ENCODE measurements at places on chromosomes 4 and X. TPM values are rescaled to one million over a fixed set of nuclear protein-coding genes. Genes with fewer than 3 reads are reported as not detected.

The NCAPG gene
- 13.6 TPM for total RNA-seq

- H3K27me3 ChIP-seq, result no peaks in the 10 kb centered on the region
- no peaks in the 10 kb centered on the region for H3K4me1 ChIP-seq
- H3K27ac ChIP-seq, result no peak overlapping the region
These were observed 233.8 kb upstream of the UGT8 start for GRCh38 chr4:114364857-114365256.

The ZNF827 gene
- 13.6 TPM for total RNA-seq

The DUSP9 gene
- total RNA-seq, result 0.35 TPM

DNA sequence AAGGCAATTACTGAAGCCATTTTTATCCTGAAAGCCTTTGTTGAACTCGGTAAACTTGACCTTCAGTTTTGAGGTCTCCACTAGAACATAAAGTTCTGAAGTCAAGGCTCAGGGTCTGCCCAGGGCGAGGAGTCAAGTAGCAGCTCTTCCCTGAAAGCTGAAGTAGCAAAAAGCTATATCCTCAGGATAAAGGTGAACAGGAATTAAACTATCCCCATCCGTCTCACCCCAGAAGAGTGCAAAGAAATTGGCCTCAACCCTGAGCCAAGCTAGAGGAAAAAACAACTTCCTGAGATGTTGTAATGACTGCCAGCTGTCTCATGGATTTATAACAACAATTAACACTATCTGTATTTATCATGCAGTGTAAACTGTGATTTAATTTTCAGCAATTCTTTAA is 590.8 kb downstream of the SPRY1 start:
- DNase-seq, result no peak
- no peaks in the 10 kb centered on the region for H3K36me3 ChIP-seq
- H3K4me1 ChIP-seq, result peaks cover 4% of the 10 kb centered on the region
- H3K4me3 ChIP-seq, result no peak overlapping the region

The BEND4 gene
- 0.04 TPM for total RNA-seq

The TRIML2 gene
- total RNA-seq, result not detected

- no peak for DNase-seq
- no peaks in the 10 kb centered on the region for H3K4me1 ChIP-seq
- no peak overlapping the region for H3K4me3 ChIP-seq
- H3K27me3 ChIP-seq, result no peaks in the 10 kb centered on the region
- no peak overlapping the region for H3K27ac ChIP-seq
- peaks cover 5% of the 10 kb centered on the region for H3K36me3 ChIP-seq
These were observed 15.6 kb downstream of the DCK start for GRCh38 chr4:71009086-71009485.
